ENCODE measurements at places on chromosomes 1 and 21. TPM values are rescaled to one million over a fixed set of nuclear protein-coding genes. Genes with fewer than 3 reads are reported as not detected.

- H3K27me3 ChIP-seq = no peaks in the 10 kb centered on the region
- DNase-seq = no peak
- no peak overlapping the region for H3K27ac ChIP-seq
- no peak overlapping the region for H3K4me3 ChIP-seq
Measured at GRCh38 chr1:33031506-33031905, 5.2 kb downstream of the AK2 start.

DNA sequence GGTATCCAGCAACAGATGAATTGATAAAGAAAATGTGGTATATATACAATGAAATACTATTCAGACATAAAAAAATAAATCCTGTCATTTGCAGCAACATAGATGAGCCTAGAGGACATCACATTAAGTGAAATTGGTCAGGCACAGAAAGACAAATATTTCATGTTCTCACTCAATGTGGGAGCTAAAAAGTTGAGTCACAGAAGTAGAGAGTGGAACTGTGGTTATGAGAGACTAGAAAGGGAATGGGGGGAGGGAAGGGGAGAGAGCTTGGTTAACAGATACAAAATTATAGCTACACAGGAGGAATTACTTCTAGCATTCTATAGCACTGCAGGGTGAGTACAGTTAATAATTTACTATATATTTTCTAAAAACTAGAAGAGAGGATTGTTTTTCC lies 37.1 kb upstream of the SERPINC1 start:
- H3K27me3 ChIP-seq = no peaks in the 10 kb centered on the region
- no peaks in the 10 kb centered on the region for H3K4me1 ChIP-seq
- H3K4me3 ChIP-seq = no peak overlapping the region
- H3K36me3 ChIP-seq = peaks cover 18% of the 10 kb centered on the region
- H3K27ac ChIP-seq = no peak overlapping the region
- no peak for DNase-seq

DNA sequence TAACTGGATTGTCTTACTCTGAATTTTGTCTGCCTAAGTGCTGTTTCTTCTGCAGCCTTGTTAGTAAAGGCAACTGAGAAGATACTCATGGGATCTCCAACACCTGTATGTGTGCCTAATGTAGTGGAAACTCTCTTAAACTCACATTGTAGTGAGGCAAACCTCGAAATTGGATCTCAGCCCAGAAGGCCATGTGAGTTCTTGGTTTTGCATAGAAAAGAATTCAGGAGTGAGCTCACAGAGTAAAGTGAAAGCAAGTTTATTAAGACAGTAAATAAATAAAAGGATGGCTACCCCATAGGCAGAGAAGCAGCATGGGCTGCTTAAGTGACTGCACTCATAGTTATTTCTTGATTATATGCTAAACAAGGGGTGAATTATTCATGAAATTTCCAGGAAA lies 1344.7 kb downstream of the NCAM2 start:
- H3K4me3 ChIP-seq = no peak overlapping the region
- no peaks in the 10 kb centered on the region for H3K27me3 ChIP-seq
- H3K4me1 ChIP-seq = no peaks in the 10 kb centered on the region
- H3K36me3 ChIP-seq = no peaks in the 10 kb centered on the region
- peak; percentile 12 for DNase-seq

DNA sequence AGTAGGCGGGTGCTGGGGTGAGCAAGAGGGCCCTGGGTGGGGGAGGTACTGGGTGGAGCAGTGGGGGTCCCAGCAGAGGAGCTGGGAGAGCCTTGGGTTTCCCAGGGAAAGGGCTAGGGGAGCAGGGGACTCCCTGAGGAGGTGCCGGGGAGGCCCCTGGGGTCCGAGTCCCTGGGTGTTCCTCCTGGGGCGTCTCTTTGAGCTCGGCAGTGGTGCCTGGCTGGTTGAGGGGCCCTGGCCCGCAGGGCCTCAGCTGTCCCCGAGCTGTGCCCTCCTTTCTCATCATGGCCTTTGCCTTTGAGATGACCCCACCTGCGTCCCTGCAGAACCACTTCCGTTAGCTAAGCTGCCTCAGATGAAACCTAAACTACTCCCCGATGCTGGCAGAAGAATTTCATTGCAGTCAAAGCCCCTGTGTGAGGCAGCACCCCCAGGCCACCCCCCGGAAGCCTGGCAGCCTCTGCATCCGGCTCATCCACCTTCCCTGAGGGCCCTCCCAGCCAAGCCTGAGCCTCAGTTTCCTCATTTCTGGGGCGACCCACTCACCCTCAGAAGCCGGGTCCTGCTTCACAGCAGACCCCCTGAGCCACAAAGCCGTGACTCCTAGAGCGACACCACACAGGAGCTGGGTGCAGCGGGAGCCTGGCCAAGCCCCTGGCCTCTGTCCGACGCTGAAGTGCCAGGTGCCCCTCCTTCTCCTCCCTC lies 43.5 kb upstream of the TRAPPC10 start:
- DNase-seq = no peak
- H3K4me3 ChIP-seq = no peak overlapping the region
- no peak overlapping the region for H3K27ac ChIP-seq
- no peaks in the 10 kb centered on the region for H3K4me1 ChIP-seq

LRRC71 gene
- polyA plus RNA-seq = not detected
